ENCODE measurements at places on chromosomes 11 and 22. TPM values are rescaled to one million over a fixed set of nuclear protein-coding genes. Genes with fewer than 3 reads are reported as not detected.

The MMP12 gene
- not detected for total RNA-seq

The KIAA1671 gene
- 57.7 TPM for total RNA-seq

The ATF4 gene
- total RNA-seq: 380 TPM

The YPEL4 gene
- total RNA-seq: 2.7 TPM

The NPTXR gene
- total RNA-seq: 4.3 TPM

The MIAT gene
- 24.1 TPM for total RNA-seq

All from upper lobe of left lung (tissue), 6 donors.